ENCODE measurements at places on chromosomes 6 and 20. TPM values are rescaled to one million over a fixed set of nuclear protein-coding genes. Genes with fewer than 3 reads are reported as not detected.

Gene SLC32A1
- not detected for total RNA-seq

Gene TNFAIP3
- 11.0 TPM for total RNA-seq

DNA sequence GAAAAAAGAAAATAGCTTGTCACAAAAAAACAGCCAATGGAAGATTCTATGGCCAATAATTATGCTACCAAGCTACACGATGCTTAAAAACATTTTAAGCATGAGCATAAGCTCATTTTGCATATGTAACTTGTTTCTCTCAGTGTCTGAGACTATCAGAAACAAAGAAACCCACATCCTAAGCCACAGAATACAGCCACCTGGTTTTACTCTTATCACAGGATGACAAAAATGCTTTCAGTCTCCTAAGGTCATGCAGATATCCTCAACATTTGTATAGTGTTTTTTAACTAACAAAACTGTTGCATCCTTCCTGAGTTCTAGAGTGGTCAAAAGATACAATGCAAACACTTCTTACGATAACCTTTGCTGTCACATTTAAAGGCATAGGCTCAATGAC, 172.1 kb upstream of the RUNX2 start:
- no peaks in the 10 kb centered on the region for H3K27me3 ChIP-seq
- H3K4me1 ChIP-seq: no peaks in the 10 kb centered on the region
- H3K27ac ChIP-seq: no peak overlapping the region
- H3K36me3 ChIP-seq: no peaks in the 10 kb centered on the region

DNA sequence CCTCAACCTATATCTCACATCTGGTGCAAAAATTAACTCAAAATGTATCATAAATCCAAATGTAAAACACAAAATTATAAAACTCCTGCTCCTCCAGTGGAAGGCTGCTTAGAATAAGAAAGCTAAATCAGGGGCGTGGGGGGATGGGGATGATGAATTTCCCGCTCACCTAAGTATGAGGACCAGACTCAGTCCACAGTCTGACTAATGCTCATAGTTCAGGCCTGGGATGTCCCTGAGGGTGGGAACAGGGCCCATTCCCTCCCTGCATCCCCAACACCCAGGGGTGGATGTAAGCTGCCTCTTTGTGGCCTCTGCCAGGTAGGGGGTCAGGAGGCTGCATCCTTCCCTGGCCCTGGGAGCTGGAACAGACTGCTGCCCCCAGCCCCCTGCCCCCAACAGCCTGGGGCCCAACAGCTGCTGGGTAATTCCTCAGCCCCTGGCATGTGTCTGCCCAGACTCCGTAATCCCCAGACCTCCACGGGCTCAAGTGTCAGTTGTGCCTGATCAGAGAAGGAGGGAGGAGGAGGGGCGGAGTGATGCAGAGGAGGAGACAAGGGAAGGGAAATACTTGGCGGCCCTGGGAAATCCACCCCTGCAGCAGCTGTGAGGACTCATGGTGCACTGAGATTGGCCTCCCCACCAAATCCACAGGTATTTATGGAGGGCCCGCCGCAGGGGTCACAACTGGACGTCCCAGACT, 224.5 kb downstream of the PREX1 start:
- H3K36me3 ChIP-seq: peaks cover 1% of the 10 kb centered on the region

DNA sequence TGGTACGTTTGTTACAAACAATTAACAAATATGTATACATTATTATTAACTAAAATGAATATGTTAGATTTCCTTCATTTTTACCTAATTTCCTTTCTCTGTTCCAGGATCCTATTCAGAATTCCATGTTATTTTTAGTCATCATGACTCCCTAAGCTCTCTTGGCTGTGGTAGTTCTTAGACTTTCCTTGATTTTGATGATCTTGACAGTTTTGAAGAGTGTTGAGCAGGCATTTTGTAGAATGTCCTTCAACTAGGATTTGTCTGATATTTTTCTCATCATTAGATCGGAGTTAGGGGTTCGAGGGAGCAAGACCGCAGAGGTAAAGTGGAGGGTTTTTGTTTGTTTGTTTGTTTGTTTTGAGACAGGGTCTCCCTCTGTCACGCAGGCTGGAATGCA, 44.3 kb upstream of the ZNF184 start:
- H3K27me3 ChIP-seq: peaks cover 38% of the 10 kb centered on the region
- no peaks in the 10 kb centered on the region for H3K36me3 ChIP-seq
- no peak overlapping the region for H3K4me3 ChIP-seq
- H3K4me1 ChIP-seq: peaks cover 9% of the 10 kb centered on the region
- no peak overlapping the region for H3K27ac ChIP-seq
- DNase-seq: no peak

DNA sequence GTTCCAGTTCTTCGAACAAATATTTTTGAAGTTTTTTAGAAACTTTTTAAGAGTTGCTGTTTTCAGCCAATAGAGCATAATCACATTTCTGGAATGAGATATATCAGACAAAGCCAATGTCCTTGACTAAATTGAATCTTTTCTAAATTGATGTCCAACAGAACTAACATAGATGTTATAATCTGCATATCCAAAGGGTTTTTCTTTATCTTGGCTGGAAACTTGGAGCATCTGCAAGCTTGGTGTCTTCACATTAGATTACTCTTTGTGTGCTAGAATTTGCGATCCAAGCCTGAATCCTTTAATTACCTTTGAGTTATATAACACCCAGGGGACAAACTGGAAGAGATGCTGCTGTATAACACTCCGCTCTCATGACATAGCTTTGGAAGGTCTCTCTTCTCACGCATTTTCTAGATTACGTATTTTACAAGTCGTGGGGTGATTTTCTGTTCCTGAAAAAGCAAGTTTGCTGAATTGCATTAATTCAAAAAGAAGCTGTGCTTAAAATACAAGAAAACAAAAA, 64.4 kb upstream of the FUCA2 start:
- H3K36me3 ChIP-seq: no peaks in the 10 kb centered on the region
- H3K4me3 ChIP-seq: no peak overlapping the region
- H3K4me1 ChIP-seq: peaks cover 15% of the 10 kb centered on the region
- H3K27me3 ChIP-seq: no peaks in the 10 kb centered on the region
- no peak overlapping the region for H3K27ac ChIP-seq

DNA sequence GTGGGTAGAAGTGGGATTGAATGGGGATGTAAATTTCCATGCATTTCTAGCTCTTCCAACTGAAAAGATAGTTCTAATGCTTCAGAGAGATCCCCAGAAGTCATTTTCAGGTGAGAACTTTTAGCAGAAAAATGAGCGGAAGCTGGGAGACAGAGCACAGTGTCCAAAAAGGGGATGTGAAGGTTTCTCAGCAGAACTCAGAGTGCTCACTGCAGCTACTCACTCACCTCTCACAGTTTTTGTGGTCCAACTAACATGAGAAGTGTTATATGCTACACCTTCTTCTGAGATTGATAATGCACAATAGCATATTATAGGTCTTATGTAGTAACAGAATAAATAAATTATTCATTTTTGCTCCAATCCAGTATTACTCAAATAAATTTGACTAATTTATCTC, 519.2 kb upstream of the HS3ST5 start:
- H3K4me3 ChIP-seq: no peak overlapping the region
- H3K4me1 ChIP-seq: no peaks in the 10 kb centered on the region
- DNase-seq: no peak
- H3K27ac ChIP-seq: no peak overlapping the region
- no peaks in the 10 kb centered on the region for H3K27me3 ChIP-seq

DNA sequence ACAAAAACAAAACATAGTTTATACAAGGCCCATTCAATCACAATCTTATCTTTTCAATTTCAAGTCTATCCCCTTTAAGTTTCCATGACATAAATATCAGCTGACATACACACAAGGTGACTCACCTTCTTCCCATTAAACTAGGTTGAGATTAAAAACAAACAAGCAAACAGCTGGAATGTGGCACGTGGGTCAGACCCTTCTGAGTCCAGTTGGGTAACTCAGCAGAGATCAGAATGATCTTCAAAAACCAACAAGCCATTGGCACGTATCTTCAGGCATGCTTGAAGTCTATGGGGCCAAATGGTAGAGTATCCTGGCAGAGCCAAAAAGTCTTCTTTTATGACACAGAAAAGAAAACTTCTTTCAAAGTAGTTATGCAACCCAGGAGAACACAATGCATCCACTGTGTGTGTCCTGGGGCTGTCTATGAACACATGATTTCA, 603.5 kb upstream of the CITED2 start:
- H3K4me1 ChIP-seq: peaks cover 86% of the 10 kb centered on the region
- no peaks in the 10 kb centered on the region for H3K27me3 ChIP-seq
- no peak overlapping the region for H3K4me3 ChIP-seq
- DNase-seq: no peak
